Right ventricle myocardium superior (tissue), 1 donor: ENCODE measurements at places on chromosomes 5 and 9.
A peak's percentile ranks its signal among the peaks of the same experiment; 100 is the strongest.

DNA sequence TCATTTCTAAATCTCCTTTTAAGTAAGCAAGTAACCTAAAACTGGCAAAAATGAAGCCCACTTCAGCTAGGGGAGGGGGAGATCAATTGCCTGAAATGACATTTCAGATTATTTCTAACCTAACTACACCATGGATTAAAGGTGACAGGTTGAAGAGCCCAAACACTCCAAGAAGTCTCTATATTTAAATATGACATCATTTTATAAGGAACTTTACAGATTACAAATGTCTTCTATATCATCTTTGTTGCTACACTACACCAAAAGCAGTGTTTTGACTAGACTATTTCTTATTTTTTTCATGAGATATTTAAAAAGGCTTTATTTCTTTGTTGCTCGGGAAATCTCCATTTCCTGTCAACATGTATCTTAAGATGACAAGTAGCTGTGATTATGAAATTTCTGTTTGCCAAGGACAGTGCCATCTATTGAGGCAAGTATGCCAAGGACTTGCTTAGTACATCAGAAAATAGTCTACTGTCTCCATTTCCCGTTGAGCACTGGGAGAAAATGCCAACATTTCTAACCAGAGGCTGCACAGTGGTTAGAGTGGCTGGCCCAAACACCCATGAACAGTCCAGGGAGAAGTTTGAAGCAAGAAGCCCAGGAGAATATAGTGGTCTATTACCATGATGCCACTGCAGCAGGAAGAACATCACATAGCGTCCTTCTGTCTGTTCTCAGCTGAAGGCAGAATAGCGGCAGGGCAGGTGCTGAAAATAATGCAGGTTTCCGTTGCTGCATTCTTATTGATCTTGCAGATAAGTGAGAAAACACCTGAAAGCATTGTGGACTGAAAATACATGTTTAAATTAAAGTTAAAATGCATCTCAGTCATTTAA is 93.4 kb upstream of the ITGA2 start:
- DNase-seq = no peak

- no peak for DNase-seq
Observed at GRCh38 chr5:134609232-134609851, 23.3 kb downstream of the SAR1B start.

DNA sequence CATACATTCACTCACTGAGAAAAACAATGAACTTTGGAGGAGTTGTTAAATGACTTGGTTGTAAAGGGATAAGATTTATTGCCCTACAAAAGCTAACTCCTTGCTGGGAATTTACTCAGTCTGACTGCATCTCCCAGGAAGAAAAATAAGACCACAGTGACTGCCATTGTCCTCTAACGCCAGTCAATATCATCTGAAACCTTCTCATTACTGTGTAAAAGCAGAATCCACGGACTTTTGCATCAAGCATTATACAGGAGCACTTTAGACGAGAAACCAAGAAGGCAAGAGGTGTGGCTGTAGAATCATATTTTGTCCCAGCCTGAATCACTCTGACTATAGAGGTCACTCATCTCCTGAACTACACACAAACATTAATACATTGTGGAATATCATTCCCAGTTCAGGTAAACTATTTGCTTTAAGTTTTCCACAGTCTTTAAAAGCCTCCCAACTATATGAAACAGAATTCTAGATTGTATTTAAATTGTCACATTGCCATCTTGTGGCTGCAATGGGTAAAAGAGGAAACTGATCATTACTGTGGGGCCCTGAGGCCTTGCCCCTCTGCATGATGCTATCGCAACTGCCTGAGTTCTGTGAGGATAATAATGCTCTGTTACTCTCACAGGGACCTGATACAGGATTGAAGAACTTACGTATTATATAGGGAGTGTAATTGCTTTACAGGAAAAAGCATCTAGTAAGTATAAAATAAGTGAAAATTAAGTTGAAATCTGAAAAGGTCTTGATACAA is 142.9 kb downstream of the SLCO4C1 start:
- DNase-seq = no peak

- no peak for DNase-seq
Observed at GRCh38 chr5:100818340-100818739, 84.7 kb downstream of the ST8SIA4 start.

GRCh38 chr5:6359555-6360322 is 18.6 kb downstream of the MED10 start:
- no peak for DNase-seq

DNA sequence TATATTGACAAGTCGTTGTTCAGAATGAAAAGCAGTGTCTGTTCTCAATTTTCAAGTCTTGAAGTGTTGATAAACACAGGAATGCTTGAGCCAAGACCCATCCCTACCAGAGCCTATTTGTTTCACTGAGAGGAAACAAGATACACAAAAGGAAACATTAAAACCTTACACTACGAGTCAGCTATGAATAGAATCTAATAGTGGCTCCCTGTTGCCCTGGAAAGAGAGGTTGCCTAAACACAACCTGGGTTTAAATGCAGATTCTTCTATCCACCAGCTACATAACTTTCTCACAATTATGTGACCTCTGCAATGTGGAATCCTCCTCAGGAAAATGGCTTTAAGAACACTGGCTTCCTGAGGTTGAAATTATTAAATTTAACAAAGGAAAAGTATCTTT is 29.1 kb upstream of the BNC2 start:
- DNase-seq = no peak

DNA sequence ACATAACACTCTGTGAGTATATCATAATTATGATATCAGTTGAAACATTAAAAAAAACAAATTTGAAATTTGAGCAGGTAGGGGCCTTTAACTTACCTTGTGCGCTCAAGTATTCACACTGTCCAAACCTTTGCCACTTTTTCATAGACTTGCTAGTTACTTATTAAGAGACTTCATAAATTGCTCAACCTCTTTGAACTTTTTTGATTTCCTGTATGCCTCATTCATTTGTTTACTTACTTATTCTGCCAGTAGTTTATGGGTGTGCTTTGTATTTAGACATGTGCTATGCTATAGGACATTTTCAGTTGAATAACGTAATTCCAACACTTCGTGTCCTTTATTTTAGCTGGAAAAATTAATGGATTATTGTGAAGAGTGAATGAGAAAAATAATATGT is 204.8 kb downstream of the HCN1 start:
- no peak for DNase-seq

DNA sequence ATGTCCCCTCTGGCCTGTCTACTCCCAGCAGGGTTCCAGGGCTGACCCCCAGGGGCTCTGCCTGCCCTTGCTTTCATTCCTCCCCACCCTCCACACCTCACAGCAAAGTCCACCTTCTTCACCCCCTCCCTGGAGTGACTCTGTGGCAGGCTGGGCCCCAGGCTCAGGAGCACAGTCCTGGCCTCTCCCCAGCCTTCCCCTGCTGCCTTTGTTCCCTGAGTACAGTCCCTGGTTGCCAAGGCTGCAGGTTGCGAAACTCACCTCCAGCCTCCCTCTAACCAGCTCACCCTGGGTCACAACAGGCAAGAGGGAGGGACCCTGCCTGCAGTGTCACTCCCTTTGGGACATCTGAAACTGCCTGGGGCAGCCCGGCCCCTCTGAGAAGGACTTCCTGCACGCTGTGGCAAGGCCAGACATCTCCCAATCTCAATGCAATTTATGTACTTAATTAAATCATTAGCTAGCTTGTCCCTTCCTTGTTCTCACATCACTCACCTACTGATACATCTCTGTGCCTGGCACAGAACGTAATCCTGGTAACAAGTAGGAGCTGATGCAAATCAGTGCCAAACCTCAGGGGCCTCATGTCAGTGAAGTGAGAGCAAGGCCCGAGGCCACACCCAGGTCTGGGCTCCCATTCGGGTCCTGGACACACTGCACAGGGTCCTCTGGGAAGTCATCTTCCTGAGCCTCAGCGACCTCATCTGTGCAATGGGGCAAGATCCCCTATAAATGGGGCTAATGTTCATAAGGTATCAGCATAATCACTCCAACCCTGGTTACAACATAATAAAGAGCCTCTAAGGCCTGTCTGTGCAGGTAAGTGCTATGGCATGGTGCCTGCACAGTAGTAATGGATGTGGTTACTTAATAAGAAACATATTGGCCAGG is 27.3 kb upstream of the TRIM14 start:
- peak; percentile 71 for DNase-seq

DNA sequence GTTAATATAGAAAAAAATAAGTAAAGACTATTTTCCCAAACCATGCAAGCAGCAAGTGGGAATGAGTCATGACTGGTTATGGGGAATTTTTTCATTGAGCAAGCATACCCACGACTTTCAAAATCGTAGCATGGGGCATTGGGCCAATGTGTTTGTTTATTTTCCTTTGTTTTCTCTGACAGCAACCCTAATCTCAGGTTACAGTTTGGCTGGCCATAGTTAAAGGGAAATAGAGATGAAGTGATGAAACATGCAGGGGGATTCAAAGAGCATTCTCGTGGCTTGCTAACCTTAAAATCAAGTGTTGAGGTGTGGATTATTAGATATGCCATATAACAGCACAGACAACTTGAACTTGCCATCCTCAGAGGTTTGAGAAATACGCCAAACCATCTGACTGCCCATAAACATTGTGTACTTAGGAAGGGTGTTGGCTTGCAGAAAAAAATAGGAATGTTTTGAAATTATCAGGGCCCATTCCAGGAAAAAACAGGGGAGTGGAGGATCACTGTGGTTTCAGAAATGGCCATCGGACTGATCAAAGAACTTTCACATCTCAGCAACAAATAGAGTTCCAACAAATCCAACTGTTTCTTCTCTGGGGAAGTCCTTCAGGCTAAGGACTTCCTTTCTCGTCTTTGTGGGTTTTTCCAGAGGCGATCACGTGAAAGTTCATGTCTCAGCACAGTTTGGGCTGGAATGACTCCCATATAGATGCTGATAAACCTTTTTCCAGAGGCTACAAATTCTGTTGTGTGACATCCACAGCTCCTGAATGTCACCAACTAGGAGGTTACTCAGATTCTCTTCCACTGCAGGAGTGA is 259.1 kb downstream of the SYK start:
- DNase-seq = no peak

DNA sequence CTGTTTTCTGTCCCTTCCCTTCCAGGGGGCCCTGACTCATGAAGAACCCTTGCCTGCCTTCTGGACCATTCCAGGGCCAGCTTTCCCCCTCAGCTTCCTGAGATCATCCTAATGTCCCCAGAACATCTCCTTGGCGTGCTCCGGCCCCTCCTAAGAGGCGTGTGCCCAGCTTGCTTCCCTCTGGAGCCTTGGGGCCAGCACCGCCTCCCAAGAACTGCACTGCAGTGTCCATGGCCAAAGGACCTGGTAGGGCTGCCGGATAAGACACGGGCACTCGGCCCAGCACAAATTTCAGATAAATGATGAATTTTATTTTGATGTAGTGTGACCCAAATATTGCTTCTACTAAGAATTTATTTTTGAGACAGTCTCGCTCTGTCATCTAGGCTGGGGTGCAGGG is 20.7 kb upstream of the SLC12A7 start:
- no peak for DNase-seq

DNA sequence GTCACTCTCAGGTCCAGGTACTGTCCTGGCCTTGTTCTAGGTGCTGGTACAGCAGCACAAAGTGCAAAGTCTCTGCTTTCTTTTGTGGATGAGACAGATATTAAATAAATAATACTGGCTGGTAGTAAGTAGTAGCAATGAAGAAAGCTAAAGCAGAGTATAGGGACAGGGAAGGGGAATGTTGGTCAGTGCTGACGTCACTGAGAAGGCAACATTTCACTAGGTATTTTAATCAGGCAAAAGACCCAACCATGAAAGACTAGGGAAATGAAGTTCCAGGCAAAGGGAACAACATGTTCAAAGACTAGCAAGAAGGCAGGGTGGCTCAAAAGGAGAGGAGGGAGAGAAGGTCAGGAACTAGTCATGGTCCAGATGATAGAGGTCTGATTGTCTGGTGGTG is 388.2 kb downstream of the YTHDC2 start:
- no peak for DNase-seq

- DNase-seq = no peak
Observed at GRCh38 chr5:35832762-35833161, 23.9 kb upstream of the IL7R start.

DNA sequence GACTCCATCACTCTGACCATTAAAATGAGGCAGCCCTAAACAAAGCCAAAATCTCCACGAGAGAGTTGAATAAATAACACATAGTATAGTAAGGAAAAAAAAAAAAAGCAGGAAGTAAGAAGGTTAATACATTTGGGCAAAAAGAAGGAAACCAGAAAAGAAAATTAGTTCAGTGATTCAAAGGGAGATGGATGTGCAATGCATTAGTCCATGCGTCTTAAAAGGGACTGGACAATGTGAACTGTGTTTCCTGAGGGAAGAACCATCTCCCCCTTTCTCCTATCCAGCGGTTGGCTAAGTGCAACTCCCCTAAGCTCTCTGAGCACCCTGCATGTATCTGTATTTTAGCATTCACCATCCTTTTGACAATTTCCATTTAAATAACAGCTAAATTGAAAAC is 1.4 kb downstream of the ANKRA2 start:
- DNase-seq = no peak

DNA sequence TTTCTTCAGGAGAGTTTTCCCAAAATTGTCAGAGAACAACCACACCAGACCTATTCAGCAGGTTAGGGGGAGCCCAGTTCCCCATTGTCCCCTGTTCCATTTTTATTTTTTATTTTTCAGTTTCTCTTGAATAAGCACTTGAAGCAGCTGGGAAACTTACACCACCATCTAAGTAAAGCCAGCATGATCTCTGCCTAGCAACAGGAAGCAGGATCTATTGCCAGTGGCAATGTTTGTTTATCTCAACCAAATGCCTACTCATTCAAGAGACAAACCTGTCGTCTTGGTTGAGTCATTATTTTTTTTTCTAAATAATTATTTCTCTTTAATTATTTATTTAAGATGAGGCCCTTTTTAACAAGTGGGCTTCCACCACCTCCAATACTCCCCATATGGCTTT is 379.3 kb downstream of the PLK2 start:
- DNase-seq = no peak

GRCh38 chr5:71693828-71694427 is 25.1 kb upstream of the CARTPT start:
- DNase-seq = no peak

GRCh38 chr5:178496642-178497041 is 93.6 kb downstream of the COL23A1 start:
- DNase-seq = no peak

- no peak for DNase-seq
Observed at GRCh38 chr5:106088462-106088861, 1582.3 kb downstream of the EFNA5 start.

GRCh38 chr9:127143920-127144465 is 21.6 kb upstream of the ANGPTL2 start:
- DNase-seq = no peak
